ENCODE measurements at places on chromosomes 5 and 9.

- no peak for DNase-seq
Measured at GRCh38 chr5:92567831-92568450, 1013.1 kb downstream of the NR2F1-AS1 start.

GRCh38 chr9:97848215-97848479 is 4.9 kb upstream of the FOXE1 start:
- no peak for DNase-seq

DNA sequence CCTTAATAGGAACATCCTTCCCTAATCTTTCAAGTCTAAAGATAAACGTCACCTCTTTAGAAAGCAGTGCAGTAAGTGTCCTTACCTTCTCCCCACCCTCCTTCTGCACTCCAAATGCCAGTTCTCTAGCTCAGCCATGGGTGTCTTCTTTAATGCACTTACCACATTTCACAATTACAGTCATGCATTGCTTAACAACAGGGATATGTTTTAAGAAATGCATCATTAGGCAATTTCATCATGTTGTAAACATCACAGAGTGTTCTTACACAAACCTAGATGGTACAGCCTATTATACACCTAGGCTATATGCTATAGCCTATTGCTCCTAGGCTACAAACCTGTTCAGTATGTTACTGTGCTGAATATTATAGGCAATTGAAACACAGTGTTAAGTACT is 91.2 kb downstream of the RFX3 start:
- peak; percentile 78 for DNase-seq

- DNase-seq: no peak
Measured at GRCh38 chr5:174359071-174359470, 313.6 kb downstream of the NSG2 start.

GRCh38 chr5:148556835-148557234 is 97.5 kb downstream of the HTR4 start:
- no peak for DNase-seq

DNA sequence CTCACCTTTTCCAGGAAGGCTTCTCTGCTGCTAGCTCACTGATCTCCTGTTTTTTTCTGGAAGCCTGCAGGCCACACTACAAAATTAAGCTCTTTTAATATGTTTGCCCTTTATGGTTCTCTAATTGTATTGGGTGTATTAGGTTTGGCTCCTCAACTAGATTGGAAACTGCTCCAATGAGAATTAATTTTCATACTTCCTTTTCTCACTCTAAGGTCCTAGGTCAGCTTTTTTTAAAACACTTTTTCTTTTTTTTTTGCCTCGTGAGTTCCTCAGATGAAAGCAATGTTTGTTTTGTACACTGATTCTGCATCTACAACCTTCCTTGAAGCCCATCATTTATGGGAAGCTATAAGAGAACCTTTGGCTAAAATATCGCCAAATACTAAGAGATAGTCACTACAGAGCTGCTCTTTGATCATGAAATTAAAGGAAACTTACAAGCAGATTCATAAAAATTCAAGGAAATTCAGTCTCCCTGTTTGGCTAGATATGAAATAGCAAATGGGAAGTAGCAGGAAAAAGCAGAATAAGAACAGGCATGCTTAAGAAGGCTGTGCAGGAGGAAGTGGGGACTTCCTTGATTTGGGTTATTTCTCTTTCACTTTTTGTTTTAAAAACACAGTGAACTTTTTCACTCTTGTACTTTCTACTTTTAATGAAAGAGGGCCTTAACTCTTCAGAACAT is 55.2 kb upstream of the FYB1 start:
- peak; percentile 83 for DNase-seq

DNA sequence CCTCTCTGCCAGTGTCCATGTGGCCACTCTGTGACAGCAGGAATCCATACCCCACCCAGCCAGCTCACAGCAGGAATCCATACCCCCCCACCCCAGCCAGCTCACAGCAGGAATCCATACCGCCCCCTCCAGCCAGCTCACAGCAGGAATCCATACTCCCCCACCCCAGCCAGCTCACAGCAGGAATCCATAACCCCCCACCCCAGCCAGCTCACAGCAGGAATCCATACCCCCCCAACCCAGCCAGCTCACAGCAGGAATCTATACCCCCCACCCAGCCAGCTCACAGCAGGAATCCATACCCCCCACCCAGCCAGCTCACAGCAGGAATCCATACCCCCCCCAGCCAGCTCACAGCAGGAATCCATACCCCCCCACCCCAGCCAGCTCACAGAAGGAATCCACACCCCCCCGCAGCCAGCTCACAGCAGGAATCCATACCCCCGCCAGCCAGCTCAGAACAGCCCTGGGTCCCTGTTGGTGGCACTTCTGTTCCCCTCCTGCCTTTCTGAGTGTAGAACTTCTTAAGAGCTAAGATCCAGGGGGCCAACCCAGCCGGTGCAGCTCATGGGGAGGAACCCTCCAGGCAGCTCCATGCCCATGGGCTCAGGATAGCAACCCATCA is 8.4 kb upstream of the RXRA start:
- DNase-seq: no peak

DNA sequence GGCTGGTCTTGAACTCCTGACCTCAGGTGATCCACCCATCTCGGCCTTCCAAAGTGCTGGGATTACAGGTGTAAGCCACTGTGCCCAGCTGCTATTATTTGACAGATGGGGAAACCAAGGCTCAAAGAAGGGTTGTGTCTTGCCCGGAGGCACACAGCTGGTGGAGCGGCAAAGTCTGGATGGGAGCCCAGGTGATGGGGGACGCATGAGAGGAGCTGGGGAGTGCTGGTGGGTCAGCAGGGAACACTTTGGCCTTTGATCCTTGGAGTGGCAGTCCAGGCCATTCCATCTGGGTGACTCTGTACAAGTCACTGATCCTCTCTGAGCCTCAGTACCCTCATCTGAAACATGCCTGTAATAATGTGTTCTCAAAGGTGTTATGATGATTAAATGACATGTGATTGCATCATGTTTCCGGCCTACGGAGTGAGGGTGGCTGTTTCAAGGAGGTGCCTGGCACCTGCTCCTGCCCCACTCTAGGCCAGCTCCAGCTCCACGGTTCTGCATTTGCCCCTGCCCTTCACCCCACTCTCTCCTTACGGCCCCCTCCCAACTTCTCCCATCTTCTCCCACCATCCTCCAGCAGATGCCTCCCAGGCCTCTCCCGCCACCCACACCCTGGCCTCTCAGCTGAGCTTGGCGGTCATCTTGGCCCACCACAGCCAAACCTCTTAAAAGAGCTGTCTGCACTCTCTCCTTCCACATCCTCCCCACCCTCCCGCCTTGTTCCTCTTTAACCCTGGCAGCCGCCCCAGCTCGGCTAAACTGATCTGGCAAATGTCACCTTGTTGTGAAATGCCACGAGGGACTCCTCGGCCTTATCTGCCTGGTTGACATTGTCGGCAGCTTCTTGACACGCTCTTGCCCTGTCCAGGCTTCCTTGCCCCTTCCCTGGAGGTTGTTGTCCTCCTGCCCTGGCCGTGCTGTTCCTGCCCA is 5.5 kb upstream of the DBN1 start:
- DNase-seq: peak; percentile 95

- peak; percentile 1 for DNase-seq
Measured at GRCh38 chr5:124747791-124748686, 1.6 kb upstream of the ZNF608 start.

GRCh38 chr9:78830301-78830700 is 533.4 kb downstream of the PSAT1 start:
- no peak for DNase-seq

GRCh38 chr5:96629774-96630173 is 32.4 kb upstream of the CAST start:
- peak; percentile 28 for DNase-seq

DNA sequence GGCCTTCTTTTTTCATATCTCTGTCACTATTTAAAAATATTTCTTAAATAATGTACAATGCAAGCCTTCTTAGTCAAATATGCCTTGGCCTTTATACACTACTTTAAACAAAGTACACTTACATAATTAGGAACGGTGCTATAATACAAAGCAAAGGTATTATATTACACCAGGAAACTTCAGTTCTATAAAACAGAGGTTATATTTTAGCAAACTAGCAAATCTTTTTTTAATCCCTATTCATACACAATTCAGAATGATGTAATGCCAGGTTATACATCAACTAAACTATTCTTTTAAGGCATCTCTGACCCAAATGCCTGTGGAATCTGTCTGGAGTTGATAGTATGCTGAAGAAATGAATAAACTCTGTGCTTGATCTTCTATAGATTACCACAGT is 10.7 kb upstream of the LURAP1L start:
- no peak for DNase-seq

GRCh38 chr5:120555345-120555744 is 91.2 kb downstream of the PRR16 start:
- DNase-seq: no peak

GRCh38 chr9:115412656-115413055 is 294.7 kb upstream of the TNC start:
- no peak for DNase-seq

DNA sequence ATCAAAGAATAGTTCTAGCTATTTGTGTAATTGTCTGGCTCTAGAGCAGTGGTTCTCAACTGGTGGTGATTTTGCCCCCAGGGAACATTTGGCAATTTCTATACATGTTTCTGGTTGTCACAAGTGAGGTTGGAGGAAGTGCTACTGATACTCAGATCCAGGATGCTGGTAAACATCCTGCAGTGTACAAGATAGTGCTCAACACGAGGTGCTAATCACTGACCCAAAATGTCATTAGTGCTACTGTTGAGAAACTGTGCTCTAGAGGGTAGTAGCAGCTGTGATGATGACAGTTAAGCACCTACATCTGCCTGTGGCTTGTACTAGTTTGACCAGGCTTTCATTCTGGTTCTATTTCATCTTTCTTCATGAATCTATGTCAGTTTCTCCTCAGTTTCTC is 22.1 kb downstream of the LRRC19 start:
- no peak for DNase-seq

GRCh38 chr9:77885104-77885672 is 146.4 kb downstream of the GNAQ start:
- no peak for DNase-seq

GRCh38 chr5:150120617-150121447 is 34.5 kb upstream of the CSF1R start:
- DNase-seq: no peak

DNA sequence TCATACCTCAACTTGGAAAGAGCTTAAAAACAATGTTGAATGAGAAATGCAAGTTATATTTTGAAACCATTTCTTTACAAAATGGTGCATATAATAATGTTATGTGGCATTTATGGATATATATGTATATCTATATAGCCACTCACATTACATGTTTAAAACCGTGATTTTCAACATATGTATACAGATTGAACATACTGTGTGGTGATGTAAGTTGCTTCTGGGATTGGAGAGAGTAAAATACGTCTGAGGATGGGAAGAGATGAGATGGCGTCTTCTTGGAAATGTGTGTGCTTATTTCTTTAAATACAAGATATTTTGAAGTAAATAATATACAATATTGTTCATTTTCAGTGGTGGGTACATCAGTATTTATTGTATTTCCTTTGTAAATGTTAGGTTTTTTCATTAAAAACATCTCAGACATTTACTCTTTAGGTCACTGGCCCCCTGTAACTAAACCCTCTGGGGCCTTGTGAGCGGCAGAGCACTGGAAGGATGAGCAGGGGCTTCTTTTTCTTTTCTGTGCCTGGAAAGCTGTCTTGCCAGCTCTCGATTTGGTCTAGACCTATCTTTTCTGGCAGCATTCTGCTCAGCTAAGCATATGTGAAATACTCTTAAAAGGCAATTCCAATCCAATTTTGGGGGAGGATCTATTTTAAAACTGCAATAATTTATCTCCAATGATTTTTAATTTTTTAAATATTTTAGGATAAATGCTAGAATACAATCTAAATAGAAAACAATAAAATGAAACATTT is 42.8 kb upstream of the HMHB1 start:
- DNase-seq: no peak

DNA sequence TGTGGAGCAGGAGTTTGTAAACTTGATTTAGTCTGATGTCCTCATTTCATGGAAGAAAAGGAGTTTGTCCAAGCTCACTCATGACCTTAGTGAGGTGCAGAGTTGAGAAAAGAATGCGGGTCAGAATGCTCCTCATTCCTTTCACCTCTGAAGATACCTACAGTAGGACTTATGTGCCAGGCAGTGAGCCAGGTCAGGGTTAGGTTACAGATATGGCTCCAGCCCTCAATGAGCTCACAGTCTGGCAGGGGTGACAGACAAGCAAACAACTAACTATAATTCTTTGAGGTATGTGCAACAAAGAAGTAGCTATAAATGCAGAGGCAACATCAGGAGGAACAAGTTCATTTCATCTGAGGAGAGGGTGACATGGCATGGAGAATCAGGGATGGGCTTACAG is 102.5 kb downstream of the SPATA31D1 start:
- DNase-seq: no peak

DNA sequence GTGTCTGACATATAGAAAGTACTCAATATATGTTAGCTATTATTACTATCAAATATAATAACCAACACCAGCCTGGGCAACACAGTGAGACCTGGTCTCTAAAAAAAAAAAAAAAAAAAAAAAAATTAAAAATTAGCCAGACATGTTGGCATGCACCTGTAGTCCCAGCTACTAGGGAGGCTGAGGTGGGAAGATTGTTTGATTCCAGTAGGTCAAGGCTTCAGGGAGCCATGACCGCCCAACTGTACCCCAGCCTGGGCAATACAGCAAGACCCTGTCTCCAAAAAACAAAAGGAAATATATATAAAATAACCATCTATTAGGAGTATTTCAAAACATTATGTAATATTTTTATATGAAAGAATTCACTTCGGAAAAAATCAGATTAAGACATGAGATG is 40.6 kb downstream of the CLINT1 start:
- no peak for DNase-seq

GRCh38 chr5:84382363-84383295 is 2.1 kb downstream of the EDIL3 start:
- peak; percentile 76 for DNase-seq

DNA sequence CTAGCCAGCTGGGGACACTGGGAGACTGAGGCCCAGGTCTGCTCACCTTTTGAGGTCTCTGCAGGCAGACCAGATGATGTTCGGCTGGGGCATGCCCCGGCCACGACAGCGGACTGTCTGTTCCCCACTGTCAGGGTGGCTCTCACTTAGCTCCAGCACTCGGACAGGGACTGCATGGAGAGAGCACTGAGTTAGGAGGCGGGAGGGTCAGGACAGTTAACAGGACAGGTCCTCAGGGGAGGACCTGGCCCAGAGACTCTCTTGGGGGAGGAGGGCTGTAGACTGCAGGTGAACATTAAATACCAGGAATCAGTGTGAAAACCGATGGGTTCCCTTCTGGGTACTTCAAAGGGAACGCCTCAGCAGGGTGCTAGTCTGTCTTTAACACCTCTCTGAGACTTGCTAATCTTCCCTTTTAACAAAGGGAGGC is 25.1 kb downstream of the PDGFRB start:
- DNase-seq: no peak

- no peak for DNase-seq
Measured at GRCh38 chr9:32398207-32398606, 13.8 kb downstream of the ACO1 start.

DNA sequence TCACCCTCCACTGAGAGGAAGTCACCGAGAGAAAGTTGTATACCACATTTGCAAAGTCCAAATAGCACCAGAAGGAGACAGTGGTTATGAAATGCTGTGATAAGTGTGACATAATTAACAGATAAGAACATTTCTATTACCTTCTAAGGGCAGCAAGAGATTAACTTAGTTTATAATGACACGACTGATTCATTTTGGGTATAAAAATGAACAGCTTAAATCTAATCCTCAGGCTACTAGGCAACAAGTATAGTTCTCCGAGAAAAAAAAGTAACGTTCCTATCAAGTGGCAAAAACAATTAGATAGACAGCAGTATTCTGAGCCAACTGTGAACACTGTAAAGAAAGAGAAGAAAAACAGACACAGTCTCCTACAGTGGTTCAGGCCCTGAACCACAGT is 431.2 kb upstream of the GRAMD2B start:
- DNase-seq: no peak

- no peak for DNase-seq
Measured at GRCh38 chr5:96402500-96402899, 30.5 kb downstream of the PCSK1 start.

Measured in OCI-M1 (cell line).